ENCODE measurements at places on chromosomes 4 and X. TPM values are rescaled to one million over a fixed set of nuclear protein-coding genes. Genes with fewer than 3 reads are reported as not detected.

The PRDM5 gene
- 15.2 TPM for total RNA-seq

The GYPE gene
- 0.56 TPM for total RNA-seq

The FGD1 gene
- 4.6 TPM for total RNA-seq

The MAGEA8 gene
- not detected for total RNA-seq

Measured in regular cardiac myocyte (primary cell).